ENCODE measurements at places on chromosomes 3 and 15.

DNA sequence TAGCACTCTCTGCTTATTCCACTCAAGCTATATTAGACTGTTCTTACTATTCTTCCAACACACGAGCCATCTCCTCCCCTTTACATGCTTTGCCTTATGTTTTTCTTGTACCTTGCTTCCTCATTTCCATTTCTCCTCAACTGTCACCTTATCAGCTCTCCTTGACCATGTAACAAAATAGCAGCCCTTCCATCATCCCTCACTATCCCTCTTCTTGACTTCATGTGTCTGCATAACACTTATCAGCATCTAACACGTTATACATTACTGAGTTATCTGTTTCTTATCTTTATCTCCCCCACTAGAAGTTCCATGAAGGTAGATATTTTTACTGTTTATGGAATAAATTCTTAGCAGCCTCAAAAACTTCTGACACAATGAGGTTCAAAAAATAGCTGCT lies 45.3 kb downstream of the TRPM7 start:
- ATAC-seq: no peak

DNA sequence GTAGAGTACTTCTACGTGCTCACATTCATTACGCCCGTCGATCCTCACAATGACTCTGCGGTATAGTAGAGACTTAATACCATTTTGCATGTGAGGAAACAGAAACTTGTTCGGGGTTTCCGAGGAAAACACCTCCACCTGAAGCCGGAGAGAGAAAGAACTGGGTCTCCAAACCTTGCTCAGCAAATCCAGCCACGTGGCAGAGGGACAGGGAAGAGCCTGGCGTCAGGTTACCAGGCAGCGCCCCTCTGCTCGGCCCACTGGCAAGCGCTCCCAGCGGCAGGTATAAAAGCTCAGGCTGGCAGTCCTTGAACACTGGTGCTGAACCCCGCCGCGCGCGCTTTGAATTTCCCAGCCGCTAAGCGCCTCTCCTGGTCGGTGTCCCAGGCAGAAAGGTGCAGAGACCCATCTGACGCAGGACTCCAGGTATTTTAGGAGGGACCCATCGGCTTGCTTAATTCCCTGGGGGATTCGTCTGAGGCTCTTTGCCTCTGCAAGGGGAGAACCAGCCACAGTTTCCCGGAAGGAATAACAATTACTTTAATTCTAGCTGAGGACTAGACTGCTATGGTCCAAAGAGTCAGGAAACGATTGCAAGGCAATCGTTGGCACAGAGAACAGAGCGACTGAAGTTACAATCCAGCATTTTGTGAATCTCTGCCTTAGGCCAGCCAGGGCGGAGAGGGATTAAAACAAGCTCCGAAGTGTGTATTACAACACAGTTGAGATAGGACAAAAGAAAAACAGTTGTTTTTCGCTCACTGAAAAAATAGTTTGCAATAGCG lies at the start of gene C2CD4A:
C2CD4A (plus strand) TSS at position 315 of the 785 bp plus-strand sequence. CDS start 637 bp downstream, outside the sequence.
- ATAC-seq: no peak

DNA sequence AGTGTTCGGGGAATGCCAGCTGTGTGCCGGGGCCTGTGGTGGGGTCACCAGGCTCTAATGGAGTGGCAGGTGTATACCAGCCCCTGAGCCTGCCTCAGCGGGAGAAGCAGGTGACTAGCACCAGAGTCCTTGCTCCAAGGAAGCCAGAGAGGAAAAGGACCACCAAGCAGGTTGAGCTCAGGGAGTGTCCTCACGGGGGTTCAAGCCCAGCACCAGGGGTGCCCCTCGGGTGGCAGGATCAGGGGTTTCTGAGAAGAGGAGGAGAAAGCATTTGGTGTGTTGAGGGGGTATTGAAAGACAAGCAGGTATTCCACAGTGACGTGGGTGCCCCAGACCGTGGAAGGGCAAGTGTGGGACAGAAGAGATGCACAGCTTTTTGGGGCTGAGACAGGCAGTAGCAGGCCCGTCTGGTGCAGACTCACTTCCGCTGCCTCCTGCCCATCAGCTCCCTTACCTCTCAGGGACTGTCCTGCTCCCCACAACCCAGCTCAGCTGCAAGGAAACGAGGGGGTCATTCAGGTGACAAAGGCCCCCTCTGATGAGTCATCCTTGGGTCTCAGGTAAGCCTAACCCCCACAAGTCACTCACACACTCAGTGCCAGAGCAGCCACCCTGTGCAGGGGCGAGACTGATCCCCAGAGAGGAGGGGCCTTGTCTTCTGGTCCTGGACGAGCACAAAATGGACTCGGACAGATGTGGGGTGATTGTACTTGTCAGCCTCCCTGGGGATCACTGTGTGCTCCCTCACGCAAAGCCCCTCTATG lies 21.4 kb upstream of the POC1A start:
- ATAC-seq: no peak

- ATAC-seq: no peak
Measured at GRCh38 chr3:36891701-36892160, 53.1 kb downstream of the TRANK1 start.

GRCh38 chr3:111956449-111956848 lies 22.4 kb upstream of the ABHD10 start:
- ATAC-seq: no peak
